ENCODE measurements at places on chromosomes 11 and 22.

DNA sequence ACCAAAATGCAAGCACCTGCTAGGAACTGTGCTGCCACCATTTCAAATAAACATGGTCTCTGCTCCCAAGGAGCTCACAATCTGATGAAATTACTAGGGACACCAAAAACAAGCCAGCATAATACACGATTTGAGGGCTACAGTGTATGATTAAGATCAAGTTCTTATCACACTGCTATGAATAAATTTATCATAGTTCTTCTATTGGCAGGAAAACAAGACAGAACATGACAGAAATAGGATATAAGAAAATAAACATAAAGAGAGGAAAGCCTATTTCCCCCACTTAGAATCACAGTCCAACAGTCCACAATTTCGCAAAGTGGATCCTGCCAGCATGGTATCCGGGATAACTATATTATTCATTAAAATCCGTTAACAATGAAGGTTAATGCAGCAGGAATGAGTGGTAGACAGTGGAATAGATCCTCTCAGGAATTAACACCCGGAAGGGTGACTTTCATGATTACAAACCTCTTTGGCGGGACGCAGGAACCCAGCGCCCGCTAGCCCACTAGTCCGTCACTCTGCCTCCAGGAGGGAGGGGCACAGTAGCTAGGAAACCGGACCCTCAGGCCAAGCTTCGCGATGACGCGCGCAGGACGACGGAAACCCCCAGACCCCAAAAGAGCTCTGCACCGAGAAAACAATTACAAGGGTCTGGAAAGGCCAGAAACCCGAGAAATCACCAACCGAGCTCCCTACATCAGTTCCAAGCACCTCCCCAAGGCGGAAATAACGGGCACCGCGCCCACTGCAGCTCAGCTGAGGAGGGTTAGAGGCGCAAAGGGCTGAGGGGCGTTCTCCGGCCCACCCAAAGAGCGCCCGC lies 607 bp downstream of the CCDC82 start:
- no peaks in the 10 kb centered on the region for H3K36me3 ChIP-seq
- peak overlapping the region; percentile 98 for H3K4me3 ChIP-seq
- DNase-seq: no peak
- H3K27me3 ChIP-seq: no peaks in the 10 kb centered on the region
- peak overlapping the region; percentile 73 for H3K27ac ChIP-seq
- H3K4me1 ChIP-seq: peaks cover 35% of the 10 kb centered on the region

GRCh38 chr11:129090056-129090455 lies 102.1 kb downstream of the ARHGAP32 start:
- DNase-seq: no peak
- H3K27ac ChIP-seq: no peak overlapping the region
- no peaks in the 10 kb centered on the region for H3K4me1 ChIP-seq
- H3K27me3 ChIP-seq: no peaks in the 10 kb centered on the region

DNA sequence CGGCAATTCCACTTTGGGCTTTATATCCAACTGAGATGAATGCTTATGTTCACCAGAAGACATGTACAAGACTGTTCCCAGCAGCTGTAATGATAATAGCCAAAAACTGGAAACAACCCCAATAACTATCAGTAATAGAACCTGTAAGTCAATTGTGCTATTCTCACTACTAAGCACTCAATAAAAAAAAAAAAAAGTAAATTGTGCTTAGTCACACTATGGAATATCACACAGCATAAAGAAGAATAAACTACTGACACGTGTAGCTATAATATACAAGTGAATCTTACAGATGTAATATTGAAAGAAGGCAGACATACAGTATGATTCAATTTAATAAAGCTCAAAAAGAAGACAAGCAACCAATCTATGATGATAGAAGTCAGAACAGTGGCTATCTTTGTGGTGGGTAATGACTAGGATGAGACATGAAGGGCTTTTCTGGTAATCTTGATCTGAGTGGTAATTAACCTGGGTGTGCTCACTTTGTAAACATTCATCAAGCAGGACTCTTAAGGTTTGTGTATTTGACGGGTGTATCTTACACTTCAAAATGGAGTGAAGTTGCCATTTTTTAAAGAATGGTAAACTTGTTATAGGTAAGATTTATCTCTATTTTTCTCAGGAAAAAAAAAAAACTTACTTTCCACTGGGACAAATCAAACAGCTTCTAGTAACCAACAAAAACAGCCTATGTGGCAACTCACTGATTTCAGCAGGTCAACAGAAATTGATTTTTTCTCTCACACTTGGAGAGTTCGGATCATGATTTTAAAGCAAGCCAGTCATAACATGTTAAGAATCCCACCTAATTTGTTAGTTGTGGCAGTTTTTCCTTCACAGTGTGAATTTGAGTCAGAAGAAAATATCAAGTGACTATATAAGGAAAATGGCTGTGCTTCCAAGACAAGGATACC lies 84.2 kb downstream of the CCDC83 start:
- no peaks in the 10 kb centered on the region for H3K4me1 ChIP-seq
- no peaks in the 10 kb centered on the region for H3K27me3 ChIP-seq
- no peaks in the 10 kb centered on the region for H3K36me3 ChIP-seq
- no peak overlapping the region for H3K27ac ChIP-seq
- H3K4me3 ChIP-seq: no peak overlapping the region

DNA sequence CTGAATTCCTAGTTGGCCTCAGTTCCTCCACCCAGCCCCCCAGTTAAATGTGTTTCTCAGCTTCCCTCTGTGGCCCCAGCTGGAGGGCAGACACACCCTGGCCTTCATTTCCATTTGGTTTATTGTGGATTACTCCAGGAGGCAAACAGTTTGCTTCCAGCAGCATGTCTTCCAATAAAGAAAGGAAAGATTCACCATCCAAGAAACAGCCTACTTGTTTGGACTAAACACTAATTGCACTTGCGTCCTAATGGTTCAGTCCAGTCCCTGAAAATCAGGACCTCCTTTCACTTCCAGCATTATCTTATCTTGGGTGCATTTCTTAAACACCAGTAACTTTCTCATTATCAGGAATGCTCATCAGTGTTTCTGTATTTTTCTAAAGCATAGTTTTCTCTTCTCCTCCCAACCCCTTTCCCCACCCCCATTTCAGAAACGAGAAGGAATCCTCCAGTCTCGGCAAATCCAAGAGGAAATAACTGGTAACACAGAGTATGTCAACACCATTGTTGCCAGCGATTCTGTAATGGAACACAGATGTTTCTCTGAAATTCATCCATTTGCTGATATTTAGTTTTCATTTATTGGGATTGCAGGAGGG lies 130.9 kb downstream of the PARVA start:
- H3K36me3 ChIP-seq: peaks cover 3% of the 10 kb centered on the region
- DNase-seq: no peak
- H3K4me1 ChIP-seq: peaks cover 40% of the 10 kb centered on the region
- H3K27me3 ChIP-seq: no peaks in the 10 kb centered on the region
- H3K27ac ChIP-seq: no peak overlapping the region
- H3K4me3 ChIP-seq: no peak overlapping the region

DNA sequence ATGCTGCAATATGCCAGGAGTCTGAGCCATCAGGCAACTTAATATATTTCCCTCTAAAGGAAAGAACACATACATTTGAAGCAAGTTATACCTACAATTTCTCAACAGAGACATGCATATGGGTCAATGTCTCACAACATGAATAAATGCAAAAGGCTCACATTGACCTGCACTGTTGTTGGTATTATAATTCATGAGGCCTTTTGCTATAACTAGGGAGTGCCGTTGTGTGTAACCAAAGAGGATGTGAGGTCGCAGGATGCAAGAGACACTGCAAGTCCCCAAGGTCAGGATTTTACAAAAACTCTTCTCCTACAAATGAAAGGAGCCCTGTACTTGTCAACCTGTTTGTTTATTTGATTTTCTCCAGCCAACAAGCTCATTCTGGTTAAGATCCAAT lies 250.5 kb downstream of the LARGE1 start:
- peaks cover 20% of the 10 kb centered on the region for H3K4me1 ChIP-seq
- DNase-seq: no peak
- H3K36me3 ChIP-seq: no peaks in the 10 kb centered on the region
- H3K27me3 ChIP-seq: no peaks in the 10 kb centered on the region
- no peak overlapping the region for H3K4me3 ChIP-seq

GRCh38 chr11:35047769-35048168 lies 91.2 kb upstream of the CD44 start:
- no peaks in the 10 kb centered on the region for H3K36me3 ChIP-seq
- no peaks in the 10 kb centered on the region for H3K27me3 ChIP-seq
- no peak for DNase-seq
- no peak overlapping the region for H3K4me3 ChIP-seq
- no peaks in the 10 kb centered on the region for H3K4me1 ChIP-seq

- H3K36me3 ChIP-seq: no peaks in the 10 kb centered on the region
- no peaks in the 10 kb centered on the region for H3K4me1 ChIP-seq
These were observed 56.8 kb downstream of the MTMR2 start for GRCh38 chr11:95867105-95867504.

DNA sequence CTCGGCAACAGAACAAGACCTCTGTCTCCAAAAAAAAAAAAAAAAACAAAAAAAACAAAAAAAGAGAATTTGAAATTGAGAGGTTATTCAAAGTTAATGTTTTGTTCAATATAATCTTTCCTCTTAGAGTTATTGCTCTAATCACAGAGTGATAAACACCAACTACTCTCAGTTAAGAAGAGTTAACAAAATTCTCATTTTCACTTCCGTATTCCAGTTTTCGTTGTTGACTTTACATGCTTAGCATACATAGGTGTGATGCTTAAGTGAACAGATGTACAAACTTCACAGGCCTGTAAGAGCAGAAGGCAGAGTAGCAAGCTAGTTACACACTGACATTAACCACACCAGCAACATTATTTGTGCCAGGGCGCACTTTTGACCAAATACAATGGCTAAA lies 12.3 kb downstream of the EIF4ENIF1 start:
- DNase-seq: no peak
- H3K27me3 ChIP-seq: no peaks in the 10 kb centered on the region
- H3K36me3 ChIP-seq: peaks cover 18% of the 10 kb centered on the region
- H3K4me3 ChIP-seq: no peak overlapping the region

GRCh38 chr11:75868990-75869389 lies 54.0 kb downstream of the UVRAG start:
- no peaks in the 10 kb centered on the region for H3K36me3 ChIP-seq
- H3K4me3 ChIP-seq: no peak overlapping the region
- no peaks in the 10 kb centered on the region for H3K4me1 ChIP-seq
- no peak overlapping the region for H3K27ac ChIP-seq
- DNase-seq: no peak
- no peaks in the 10 kb centered on the region for H3K27me3 ChIP-seq

DNA sequence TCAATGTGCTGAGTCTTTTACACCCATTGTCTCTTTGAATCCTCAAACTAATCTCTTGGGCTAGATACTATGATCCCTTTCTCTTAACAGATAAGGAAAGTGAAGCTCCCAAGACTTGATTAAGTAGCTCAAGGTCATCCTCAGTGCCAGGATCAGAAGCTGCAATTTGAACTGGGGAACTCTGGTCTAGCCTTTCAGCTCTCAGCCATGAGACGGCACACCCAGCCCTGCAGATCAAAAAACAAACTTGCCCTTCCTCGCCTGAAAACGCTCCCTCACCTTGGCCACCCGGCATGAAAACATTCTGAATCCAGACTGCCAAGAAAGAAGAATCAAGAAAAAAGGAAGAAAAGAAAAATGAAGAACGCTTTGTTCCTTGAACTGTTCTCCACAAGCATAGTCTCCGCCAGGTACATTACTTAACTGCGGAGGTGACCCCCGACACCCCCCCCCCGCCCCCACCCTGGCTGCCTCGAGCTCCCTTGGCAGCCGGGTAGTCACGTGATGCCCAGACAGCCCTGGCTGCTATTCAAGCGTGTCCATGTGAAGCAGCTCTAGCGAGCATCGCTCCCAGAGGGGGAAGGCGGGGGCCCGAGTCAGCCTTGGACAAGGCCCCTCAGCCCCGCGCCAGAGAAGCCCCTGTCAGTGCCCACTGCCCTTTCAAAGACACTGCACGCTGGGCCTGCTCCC lies 451.2 kb downstream of the MIAT start:
- peaks cover 53% of the 10 kb centered on the region for H3K4me1 ChIP-seq
- no peak for DNase-seq
- peak overlapping the region; percentile 11 for H3K4me3 ChIP-seq
- H3K36me3 ChIP-seq: no peaks in the 10 kb centered on the region
- H3K27ac ChIP-seq: peak overlapping the region; percentile 80

- H3K36me3 ChIP-seq: no peaks in the 10 kb centered on the region
- H3K27ac ChIP-seq: no peak overlapping the region
- H3K27me3 ChIP-seq: no peaks in the 10 kb centered on the region
- no peak for DNase-seq
- no peak overlapping the region for H3K4me3 ChIP-seq
- no peaks in the 10 kb centered on the region for H3K4me1 ChIP-seq
These were observed 996.9 kb downstream of the NTM start for GRCh38 chr11:132367293-132367692.

- H3K27ac ChIP-seq: no peak overlapping the region
- no peak for DNase-seq
- H3K27me3 ChIP-seq: no peaks in the 10 kb centered on the region
- no peak overlapping the region for H3K4me3 ChIP-seq
- H3K4me1 ChIP-seq: no peaks in the 10 kb centered on the region
These were observed 34.5 kb downstream of the RPUSD4 start for GRCh38 chr11:126176853-126177470.

Measured in thoracic aorta (tissue), 2 donors.